ENCODE measurements at places on chromosomes 1 and 21.

DNA sequence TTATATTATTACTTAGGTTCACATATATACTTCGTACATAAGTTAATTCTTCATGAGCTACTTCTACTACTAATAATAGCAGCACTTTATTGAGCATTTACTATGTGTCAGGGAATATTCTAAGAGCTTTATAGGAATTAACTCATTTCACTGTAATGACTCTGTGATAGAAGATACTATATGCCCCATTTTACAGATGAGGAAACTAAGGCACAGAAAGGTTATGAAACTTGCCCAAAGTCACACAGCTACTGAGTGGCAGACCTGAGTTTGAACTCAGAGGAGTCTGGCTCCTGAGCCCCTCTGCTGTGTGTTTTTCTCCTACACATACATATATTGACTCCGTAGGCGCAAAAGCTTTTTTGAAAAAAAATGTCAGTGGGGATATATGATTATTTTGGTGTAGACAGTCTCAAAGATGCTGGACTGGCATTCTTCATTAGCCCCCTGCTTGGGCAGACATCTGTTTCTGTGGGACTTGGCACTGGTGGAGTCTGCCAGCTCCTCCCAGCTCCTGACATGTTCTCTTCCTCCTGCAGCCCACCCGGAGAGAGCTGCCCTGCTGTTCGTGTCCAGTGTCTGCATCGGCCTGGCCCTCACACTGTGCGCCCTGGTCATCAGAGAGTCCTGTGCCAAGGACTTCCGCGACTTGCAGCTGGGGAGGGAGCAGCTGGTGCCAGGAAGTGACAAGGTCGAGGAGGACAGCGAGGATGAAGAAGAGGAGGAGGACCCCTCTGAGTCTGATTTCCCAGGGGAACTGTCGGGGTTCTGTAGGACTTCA is 70.9 kb downstream of the TCP10L start:
- no peak for DNase-seq

DNA sequence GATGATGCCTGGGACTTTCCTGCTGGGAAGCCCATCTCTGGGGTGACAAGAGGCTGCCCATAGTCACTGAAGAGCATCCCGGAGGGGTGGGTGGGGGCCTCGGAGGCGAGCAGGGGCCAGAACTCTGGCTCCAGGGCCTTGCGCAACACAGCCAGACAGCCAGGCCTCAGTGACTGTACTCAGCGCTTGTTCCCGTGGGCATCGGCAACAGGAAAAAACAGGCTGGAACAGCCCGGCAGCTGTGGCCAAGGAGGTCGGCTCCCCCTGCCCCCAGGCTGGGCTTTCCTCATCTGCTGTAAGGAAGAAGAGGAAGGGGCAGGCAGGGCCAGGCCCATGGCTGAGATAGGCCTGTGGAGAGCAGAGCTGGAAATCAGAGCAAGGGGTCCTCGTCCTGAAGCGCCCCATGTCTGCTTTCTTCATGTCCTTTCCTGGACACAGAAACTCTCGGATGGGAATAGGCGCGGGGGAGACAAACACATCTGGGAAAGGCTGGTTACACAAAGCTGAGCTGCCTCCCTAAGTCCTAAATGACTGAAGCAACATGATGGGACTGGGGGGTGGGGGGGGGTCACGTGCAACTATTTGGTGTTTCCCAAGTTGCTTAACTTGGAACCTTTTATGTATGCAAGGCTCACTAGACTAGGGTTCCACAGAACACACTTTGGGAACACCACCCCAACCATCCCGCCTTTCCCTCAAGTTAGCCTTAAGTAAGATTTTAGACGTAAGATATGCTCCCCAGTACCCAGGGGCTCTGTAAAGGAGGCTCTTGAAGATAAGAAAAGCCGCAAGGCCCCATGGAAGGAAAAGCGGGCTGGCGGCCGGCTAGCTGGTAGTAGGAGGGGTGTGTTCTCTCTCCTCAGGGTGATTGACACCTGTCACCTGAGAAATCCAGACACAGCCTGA is 30.7 kb downstream of the HSPG2 start:
- DNase-seq = no peak

DNA sequence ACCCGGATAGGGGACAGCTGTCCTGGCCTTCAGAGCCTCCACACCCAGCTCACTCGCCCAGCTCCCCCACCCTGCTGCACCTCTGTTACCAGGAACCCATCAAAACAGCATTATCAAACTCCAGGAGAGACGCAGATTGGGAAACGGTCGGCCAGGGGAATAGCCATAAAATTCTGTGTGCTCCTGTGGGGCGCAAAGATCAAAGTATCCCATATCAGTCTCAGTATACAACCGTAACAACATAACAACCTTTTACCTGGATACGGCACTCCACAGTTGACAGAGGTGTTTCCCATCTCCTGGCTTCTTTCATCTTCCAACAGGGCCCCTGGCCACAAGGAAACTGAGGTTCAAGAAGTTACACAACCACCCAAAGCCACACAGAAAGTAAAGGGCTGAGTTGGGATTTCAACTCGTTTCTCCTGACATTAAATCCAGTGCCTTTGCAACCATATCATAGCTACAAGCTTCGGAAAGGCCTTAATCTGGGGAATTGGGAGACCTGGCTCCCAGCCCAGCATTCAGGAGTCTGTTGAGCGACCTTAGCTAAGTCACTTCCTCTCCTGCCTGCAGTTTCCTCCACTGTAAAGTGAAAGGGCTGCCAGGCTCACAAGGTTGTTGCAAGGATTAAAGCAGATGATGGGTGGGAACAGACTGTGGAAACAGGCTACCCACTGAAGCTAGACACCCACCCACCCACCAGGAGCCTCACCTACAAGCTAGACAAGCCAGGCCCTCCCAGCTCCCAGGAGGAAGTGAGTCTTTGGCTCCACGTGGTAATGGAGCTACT is 8.1 kb upstream of the EPHB2 start:
- no peak for DNase-seq

DNA sequence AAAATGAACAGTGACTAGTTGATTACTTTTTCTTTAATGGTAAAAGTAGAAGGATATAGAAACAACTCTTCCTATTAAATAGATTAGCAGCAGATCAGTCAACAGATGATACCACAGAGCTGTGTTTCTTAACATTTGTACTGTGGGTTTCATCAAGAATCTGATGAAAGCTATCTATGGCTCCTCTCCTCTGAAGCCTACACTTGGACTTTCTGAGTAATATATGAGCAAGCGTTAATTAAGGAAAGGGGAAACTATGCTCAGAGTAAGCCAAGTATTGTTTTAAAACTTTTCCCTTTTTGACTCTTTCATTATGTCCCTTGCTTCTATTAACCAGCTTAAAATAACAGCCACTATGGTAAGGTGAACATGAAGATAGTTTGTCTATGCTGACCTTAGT is 10.8 kb downstream of the ARID4B start:
- no peak for DNase-seq

- DNase-seq = no peak
These were observed 743 bp downstream of the PHF13 start for GRCh38 chr1:6614019-6614928.

GRCh38 chr1:53138991-53139884 is 3.2 kb downstream of the SLC1A7 start:
- no peak for DNase-seq

- no peak for DNase-seq
These were observed 48.8 kb downstream of the ARHGEF10L start for GRCh38 chr1:17588048-17588871.

- no peak for DNase-seq
These were observed 6.1 kb downstream of the TNFRSF25 start for GRCh38 chr1:6459850-6460265.

DNA sequence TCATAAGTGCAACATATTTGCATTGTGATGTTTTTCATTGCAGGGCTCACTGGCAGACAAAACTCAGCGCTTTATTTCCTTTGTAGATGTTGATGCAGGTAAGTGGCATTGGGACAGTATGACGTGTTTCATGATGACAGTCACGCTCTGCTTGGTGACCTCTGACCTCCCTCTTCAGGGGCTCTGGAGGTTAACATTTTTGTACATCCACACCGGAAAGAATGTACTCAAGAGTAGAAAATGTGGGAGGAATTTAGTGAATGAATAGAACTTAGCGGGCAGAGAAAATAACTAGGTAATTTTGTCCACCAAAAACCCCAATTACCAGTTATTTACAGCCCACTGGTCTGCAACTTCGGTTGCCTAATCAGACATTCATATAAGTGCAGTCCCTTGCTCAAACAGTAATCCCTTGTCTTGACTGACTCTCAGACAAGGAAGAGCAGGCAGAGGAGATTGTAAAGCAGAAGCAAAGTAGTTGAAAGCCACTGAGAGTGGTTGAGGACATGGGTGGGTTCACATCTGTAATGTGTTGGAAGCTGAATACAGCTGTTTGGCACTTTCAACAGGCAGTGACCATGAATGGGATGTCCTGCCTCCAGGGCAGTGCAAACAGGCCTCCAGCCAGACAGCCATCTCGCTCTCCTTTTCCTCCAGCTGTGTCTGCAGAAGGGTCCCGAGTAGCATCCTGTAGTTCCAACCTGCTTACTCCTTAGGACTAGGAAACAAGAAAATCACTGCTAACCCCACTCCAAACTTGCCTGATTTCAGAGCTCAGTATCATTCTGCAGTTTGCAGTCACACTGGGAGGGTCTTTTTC is 188.9 kb downstream of the NRIP1 start:
- DNase-seq = no peak

DNA sequence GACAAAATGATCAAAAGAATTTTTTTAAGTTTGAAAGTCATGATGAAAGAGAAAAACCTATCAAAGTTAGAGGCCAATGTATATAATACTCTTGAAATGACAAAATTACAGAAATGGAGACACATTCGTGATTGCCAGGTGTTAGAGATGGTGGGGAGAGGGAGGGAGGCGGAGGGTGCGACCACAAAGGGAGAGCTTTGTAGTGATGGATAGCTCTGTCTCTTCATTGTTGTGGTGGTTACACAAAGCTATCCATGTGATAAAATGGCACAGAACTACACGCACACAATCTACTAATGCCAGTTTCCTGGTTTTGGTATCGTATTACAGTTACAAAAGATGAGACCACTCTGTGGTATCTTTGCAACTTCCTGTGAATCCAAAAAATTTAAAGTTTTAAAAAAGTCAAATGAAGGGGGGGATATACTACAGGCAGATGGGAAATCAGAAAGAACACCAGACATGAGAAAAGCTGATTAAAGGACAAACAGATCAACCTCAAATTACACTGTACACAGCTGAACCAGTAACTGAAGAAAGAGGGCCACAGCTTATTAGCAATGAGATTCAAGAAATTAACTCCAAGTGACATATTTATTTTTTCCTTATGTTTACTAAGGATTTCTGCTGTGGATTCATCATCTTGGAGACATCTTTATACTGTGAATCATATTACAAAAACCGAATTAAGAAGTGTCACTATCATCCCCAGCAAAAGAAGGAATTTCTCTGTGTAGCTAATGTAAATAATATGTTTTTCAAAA is 199.1 kb downstream of the SLC45A1 start:
- DNase-seq = peak; percentile 85
